ENCODE measurements at places on chromosomes 11 and 22. TPM values are rescaled to one million over a fixed set of nuclear protein-coding genes. Genes with fewer than 3 reads are reported as not detected.

TEX12 gene
- total RNA-seq: not detected

KCTD14 gene
- 1.4 TPM for total RNA-seq

DMC1 gene
- 6.1 TPM for total RNA-seq

CALCA gene
- total RNA-seq: 0.09 TPM

DHCR7 gene
- 49.1 TPM for total RNA-seq
